ENCODE measurements at places on chromosomes 13 and 19.

- DNase-seq: no peak
Measured at GRCh38 chr13:43245374-43245964, 222.1 kb downstream of the DNAJC15 start.

DNA sequence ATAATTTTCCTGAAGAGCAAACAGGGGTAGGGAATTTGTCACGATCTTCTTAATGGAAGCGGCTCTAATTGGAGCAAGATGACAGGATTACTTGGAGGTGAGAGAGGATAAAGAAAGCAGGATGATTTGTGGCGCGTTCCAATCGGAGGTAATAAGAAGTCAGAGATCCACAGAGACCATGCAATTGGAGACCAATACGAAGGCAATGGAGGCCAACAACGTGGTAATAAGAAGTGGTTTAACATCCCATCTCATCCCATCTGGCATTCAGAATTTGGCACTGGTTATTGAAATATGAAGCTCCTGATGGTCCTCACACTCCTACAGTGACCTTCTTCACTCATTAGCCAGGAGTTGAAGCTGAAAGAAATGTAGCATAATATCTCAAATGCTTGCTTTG, 130.6 kb downstream of the DLEU7 start:
- no peak for DNase-seq

- DNase-seq: no peak
Measured at GRCh38 chr19:32233885-32234284, 111.5 kb upstream of the ZNF507 start.

GRCh38 chr19:33673258-33673875, 51.6 kb downstream of the CHST8 start:
- no peak for DNase-seq

- no peak for DNase-seq
Measured at GRCh38 chr13:60152114-60152513, 11.6 kb downstream of the DIAPH3 start.

GRCh38 chr19:2230807-2231533, 5.2 kb downstream of the PLEKHJ1 start:
- no peak for DNase-seq

GRCh38 chr13:100588331-100589177, at the start of gene GGACT:
Gene GGACT, minus strand, starts transcription at chr13:100588789. Its CDS starts 56,198 bp downstream, at chr13:100532591.
- peak; percentile 74 for DNase-seq

DNA sequence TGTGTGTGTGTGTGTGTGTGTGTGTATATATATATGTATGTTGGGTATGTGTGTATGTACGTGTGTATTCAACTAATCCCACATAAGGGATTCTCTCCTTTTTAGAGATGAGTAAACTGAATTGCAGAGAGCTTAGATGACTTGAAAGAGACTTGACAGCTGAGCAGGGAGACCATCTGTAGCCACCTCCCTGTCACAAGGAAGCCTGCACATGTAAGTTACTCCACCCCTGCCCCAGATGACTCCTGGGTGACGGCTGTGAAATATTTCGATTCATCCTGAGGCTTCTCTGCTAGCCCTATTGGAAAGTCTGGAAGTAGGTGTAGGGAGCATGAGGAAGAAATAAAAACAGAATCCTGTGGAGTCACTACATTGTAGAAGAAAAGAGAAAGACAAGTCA, 480.4 kb downstream of the FOXO1 start:
- DNase-seq: no peak

DNA sequence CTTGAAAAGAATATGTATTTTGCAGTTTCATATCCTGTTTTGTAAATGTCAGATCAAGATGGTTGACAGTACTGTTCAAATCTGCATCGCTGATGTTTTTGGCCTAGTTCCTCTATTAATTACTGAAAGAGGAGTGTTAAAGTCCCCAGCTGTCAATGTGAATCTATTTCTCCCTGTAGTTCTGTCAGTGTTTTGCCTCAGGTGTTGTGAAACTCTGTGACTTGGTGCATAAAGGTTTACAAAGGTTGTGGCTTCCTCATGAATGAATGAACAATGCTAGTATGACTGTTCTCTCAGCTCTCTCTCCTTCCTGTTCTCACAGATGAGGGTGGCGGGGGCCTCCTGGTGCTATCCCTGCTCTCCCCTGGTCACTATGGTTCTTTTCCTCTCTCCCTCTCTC, 142.4 kb downstream of the MYCBP2 start:
- DNase-seq: peak; percentile 60

DNA sequence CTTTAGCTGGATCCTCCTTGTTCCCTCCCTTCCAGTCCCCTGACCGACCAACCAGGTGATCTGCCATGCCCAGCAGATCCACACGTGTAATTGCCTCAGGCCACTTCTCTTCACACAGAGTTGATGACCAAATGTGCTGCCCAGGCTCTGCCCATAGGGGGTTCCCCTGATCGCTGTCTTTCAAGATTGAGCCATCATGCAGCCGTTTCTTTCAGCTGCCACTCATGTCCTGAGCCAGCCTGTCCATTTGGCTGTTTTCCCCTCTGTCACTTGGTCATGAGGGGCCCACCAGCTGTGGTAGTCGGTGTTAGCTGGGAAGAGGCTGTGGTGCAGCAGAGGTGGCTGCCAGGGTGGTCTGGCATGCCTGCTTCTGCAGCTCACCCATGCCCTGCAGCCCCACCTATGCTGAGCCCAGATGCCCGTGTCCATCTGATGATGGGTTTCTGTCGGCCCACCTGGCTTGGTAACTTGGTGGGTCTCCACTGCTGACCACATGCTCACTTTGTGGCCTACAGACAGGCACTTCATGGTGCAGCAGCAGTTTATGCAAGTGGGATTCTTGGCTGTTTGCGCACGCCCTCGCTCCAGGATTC, 35.6 kb upstream of the GPR183 start:
- DNase-seq: no peak

DNA sequence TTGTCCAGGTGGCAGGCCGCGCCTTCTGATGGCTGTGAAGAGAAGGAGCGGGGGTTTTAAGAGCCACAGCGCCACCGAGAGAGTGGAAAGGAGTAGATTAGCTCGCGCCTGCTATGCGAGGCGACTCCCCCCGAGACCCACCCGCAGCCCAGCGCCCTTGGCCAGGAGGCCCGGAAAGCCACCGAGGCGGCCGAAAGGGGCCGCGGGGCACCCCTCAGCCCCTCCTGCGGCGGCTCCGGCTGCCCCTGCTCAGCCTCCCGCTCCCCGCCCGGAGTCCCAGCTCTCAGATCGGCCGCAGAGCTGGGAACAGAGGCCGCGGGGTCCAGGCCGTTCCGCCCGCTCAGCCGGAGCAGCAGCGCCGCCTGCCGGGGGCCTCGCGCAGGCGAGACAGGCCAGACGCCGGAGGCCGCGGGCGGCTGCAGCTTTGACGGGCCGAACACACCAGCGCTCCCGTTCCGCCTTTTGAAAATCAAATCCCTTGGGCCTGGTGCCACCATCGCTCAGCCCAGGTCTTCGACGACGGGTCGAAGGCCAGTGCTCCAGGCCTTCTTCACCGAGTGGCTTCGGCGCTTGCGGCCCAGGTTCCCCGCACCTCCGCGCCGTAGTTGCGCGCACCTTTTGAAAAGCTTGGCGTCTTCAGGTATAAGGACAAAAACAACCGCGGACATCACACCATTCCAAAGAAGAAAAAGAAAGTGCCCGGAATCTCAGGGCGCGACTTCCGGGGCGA, 15.3 kb downstream of the CDX2 start:
- DNase-seq: peak; percentile 68

DNA sequence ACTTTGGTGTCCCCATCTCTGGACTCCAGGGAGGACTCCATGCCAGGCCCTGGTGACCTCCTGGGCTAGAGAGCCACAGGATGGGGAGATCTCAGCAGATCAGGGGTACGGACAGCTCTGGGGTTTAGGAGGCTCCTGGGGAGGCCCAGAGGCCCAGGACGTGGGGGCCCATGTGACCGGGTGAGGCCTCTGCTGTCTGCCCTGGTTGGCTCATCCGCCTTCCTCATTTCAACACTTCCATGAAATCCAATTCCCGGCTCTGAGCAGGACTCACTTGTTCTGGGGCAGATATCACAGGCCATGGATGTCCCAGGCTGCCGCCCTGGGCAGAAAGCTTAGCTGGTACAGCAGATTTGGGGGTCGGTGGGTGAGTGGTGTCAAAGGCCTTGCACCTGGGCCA, 1.1 kb upstream of the PRAM1 start:
- DNase-seq: no peak

DNA sequence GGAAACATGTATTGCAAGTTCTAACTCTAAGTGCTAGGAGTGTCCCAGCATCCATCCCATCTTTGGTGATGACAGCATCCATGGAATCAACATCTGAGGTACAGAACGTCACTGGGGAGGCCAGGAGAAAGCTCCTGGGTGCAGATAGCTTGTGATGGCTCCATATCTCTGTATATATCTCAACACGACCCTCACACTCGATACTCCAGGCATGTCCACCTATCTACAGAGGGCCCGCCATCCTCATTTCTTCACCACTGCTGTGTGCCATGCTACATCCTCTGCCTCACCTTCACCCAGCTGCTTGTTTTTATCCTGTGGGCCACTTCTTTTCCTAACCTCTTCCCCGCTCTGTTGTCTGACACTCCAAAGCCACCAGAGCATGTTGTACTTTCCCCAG, 100.4 kb upstream of the SERP2 start:
- DNase-seq: no peak

DNA sequence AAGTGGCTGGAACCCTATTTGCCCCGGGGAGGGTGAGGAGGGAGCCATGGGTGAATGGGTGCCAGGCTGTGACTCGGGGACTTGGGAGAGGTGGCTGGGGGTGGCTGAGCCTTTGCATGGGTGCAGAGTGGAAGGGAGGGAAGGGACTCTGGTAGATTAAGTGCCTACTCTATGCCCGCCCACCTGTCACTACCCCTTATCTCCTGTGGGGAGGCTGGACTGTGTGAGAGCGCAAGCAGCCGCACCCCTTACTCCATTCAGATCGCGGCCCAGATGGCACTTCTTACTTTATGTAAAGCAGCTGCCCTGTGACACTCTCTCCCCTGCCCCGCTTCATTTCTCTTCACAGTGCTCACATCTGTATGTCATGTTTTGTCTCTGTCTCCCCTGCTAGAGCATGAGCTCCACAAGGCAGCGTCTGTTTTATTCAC, 2.9 kb downstream of the KASH5 start:
- DNase-seq: peak; percentile 87

GRCh38 chr19:46420056-46420455, 6.7 kb upstream of the CCDC8 start:
- DNase-seq: no peak

GRCh38 chr13:110984381-110984780, 69.5 kb upstream of the ANKRD10 start:
- DNase-seq: no peak

- no peak for DNase-seq
Measured at GRCh38 chr13:25166306-25166705, 5.8 kb downstream of the AMER2 start.

DNA sequence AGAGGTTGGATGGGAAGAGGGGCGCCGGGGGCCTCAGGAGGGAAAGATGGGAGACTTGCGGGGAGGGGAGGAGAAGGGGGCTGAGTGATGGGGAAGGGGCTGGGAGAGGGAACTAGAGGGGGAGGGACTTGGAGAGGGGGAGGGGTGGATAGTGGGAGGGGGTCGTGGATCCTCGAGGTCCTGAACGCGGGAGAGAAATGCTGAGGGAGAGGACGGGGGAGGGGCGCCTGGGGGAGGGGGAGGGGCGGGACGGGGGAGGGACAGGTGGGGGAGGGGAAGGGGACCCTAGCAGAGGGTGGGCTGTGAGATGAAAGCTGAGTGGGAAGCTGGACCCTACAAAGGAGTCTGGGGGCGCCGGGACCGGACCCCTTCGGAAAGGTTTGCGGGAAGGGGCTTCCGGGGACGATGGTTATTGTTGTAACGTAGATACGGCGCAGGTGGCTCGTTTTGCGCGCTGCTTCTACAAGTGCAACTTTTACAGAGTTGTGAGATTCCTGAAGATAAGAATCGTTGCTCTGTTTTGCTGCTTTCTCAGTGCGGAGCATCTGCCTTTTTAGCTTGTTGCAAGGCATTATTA, 418 bp downstream of the ZNF444 start:
- peak; percentile 25 for DNase-seq

GRCh38 chr13:108924541-108924940, 295.1 kb downstream of the MYO16 start:
- DNase-seq: no peak

- DNase-seq: no peak
Measured at GRCh38 chr19:10998045-10998533, 37.3 kb downstream of the SMARCA4 start.

DNA sequence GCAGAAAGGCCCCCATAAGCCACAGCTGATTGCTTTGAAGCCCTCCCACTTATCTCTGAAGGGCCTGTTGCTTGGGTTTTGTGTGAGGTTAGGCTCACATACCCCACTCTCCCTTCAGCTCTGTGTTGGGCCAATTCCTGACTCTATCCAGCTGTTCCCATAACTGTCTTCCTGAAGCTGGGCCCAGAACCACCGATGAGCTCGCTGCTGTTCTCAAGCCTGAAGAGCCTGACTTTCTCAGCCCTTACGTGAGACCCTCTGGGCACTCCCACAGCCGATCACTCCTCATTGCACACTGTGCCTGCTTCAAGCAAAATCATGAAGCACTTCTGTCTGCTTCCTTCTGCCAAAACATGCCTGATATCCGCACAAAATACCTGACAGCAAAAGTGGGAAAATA, 124.1 kb downstream of the CRYL1 start:
- DNase-seq: no peak

GRCh38 chr13:76314495-76314894, 571.7 kb downstream of the KCTD12 start:
- no peak for DNase-seq

- DNase-seq: no peak
Measured at GRCh38 chr19:45782162-45782691, at the start of gene DMPK. Gene DMPK, minus strand, starts transcription at chr19:45782490. Its CDS starts 138 bp downstream, at chr19:45782352.

GRCh38 chr19:5825178-5825577, 14.3 kb downstream of the FUT6 start:
- DNase-seq: no peak

DNA sequence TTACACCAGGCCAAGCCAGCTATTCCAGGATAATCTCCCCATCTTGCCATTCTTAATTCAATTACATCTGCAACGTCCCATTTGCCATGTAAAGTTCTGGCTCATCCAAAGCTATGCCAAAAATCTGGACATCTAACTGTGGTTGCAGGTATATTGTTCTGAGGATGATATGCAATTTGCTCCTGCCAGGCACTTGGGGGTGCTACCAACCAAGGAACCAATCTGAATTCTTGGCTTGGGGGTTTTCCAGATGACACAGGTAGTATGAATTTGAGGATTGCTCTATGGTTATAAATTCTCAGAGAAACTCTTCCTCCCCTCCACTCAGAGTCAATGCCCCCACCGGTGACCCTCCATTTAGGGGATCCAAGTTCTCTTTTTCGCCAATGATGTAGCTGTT, 33.0 kb downstream of the CRYL1 start:
- peak; percentile 39 for DNase-seq

DNA sequence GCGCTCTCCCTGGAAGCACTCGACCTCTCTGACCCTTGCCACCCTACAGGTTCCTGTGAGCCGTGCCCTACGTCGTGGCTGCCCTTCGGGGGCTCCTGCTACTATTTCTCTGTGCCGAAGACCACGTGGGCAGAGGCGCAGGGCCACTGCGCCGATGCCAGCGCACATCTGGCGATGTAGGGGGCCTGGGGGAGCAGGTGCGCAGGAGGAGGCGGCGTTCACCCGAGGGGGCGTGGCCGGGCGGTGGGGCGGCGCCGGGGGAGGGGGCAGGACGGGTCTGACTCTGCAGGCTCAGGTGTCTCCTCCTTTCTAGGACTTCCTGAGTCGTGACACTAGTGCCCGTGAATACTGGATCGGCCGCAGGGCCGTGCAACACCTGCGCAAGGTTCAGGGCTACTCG, 26.4 kb downstream of the CLEC4M start:
- peak; percentile 51 for DNase-seq

- DNase-seq: no peak
Measured at GRCh38 chr13:102460806-102461205, 59.0 kb upstream of the FGF14 start.

Measured in NAMALWA (cell line).